ENCODE measurements at places on chromosomes 2 and 18.

DNA sequence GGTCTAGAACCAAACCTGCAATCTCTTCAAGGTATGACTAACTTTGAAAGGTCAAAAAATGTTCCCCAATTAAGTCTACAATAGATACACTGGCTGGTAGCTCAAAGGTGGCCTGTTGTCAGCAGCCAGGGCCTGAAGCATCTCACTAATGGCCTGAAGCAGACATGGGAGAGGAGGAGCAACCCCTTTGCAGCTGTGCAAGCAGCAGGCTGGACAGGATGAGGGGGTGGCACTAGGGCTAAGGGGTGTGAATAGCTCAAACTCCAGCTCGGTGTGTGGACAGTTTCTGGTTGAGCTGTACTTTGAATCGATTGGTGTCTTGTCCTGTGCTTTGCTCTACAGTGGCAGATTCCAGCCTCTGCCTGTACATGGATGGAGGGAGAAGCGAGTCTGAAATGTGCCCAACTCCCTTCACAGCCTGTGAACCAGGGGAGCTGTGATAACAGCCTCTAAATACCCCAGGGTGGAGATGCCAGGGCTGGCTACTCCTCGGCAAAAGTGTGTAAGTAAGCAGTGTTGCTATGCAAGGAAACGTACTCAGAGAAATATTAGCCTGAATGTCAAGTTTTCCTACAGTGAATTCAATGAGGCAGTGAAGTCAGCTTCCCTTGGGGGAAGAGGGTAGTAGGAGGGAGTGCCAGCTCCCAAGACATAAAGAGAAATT is 34.7 kb upstream of the DTNB start:
- no peak for DNase-seq

GRCh38 chr2:17171446-17172049 is 346.7 kb downstream of the RAD51AP2 start:
- no peak for DNase-seq

- no peak for DNase-seq
These were observed 328.1 kb downstream of the SLC8A1 start for GRCh38 chr2:40123746-40124145.

DNA sequence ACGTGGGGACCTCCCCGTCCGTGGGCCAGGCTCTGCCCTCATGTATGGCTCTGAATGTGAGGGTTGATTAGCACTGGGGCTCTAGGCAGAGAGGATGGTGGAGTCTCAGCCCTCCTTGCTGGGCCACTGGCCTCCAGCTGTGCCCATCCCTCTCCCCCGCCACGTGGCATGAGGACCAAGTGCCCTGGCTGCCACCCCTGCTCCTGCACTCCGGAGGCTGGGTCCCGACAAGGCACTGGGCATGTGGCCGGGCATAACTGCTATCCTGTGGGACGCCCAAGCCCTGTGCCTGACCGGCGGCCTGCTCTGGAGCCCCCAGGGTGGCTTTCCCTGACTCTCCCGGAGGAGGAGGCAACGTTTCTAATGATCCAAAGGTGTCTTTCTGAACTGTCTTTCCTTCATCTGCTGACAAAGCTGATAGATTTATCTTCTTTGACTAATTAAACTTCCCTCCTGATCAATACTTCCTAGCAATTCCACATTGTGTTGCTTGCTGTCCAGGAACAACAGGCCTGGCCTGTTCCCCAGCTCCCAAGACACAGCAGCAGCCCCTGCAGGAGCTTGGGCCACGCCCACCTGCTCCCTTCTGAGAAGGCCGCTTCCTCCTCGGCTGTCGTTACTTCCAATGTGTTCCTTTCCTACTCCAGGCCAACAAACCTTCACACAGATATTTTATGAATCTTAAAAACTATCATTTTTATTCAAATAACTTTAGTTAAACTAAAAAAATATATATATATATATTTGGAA is 132.0 kb downstream of the SNTG2 start:
- no peak for DNase-seq

- DNase-seq: no peak
These were observed 193.4 kb downstream of the NBAS start for GRCh38 chr2:15367715-15368114.

DNA sequence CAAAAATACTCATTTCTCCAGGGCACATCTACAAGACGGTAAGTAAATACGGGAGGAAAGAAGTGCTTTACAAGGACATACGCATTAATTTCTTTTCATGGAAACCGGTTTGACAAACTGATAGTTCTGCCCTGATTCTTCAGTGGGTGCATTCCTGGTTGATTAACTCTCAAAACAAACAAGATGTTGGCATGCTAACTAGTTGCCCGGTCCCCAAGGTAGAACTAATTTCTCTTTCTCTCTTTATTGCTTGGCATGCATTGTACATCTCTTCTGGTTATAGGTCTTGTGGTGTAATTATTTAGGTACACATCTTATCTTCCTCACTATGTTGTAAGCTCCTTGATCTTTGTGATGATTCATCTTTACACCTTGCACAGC is 46.9 kb upstream of the SPATS2L start:
- no peak for DNase-seq

DNA sequence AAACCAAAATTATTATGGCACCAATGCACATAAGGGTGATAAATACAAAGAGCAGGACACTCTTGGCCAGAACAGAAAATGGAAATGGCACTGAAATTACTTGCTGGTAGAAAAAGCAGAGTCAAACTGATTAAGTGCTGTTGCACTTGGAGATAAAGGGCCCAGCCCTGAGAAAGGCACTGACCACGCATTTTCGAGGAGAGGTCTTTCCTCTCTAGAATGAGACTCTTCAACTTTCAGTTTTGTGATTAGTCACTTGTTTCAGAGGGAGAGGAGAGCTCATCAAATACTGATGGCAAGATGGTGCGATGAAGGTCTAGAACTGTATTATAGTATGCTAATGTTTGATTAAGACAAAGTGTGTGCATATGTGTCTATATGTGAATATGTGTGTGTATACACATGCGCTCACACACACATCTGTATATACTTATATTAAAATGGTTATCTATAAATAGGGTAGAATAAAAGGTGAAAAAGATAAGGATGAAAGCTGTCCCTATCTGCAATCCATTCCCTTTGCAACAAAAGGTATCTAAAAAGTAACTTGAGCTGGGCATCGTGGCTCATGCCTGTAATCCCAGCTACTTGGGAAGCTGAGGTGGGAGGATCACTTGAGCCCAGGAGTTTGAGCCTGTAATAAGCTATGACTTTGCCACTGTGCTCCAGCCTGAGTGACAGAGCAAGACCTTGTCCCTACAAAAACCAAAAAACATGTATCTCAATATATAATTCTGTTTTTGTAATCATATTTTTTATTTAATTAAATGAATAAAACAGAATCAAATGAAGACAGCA is 48.8 kb upstream of the ZDBF2 start:
- DNase-seq: no peak

- no peak for DNase-seq
These were observed 408.9 kb downstream of the RIT2 start for GRCh38 chr18:42706618-42707017.

DNA sequence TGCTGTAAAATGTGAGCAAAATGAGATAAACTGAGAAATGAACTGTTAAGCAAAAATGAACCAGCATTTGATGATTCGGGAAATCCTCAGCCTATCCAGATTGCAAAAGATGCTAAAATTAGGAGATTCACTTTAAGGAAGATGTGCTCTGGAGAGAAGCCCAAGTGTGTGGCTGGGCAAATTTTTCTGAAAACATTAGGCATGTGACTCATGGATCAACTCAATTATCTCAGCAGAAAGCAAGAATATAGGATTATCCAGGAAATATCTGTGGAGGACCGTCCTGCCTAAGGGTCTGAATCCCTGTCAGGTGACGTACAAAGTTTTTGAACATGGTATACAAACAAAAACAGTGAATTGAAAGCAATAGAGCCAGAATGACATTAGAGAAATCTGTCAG is 1268.3 kb upstream of the TMEFF2 start:
- no peak for DNase-seq

GRCh38 chr2:217182926-217183325 is 323.1 kb upstream of the TNP1 start:
- no peak for DNase-seq

DNA sequence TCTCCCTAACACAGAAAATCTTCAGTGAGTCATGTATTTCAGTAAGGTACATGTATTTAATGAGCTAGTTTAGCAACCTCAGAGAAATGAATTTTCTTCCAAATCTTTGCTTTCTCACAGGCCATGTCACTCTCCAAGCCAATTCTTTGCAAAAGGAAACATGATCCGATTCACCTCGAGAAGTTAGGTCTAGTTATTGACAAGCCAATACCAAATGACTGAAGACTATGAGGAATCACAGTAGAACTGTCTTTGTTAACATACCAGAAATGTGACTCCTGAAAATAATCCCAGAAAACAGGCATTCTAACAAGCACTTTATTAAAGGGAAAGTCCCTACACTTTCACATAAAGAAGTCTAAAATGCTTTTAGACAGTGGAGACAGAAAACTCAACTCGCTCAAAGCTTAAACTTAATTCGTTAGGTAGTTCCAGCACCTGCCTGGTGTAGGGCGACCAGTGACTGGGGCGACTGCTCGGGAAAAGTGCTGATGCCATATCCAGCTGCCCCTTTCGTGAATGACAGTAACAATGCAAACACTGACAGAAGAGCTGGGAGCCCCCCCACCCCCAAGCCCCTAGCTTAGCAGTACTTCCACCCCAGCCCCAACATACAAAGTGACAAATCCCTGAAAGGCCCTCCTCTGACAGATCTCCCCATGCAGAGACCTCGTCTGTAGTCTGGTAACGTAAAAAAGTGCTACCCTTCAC is 1.8 kb downstream of the MEMO1 start:
- DNase-seq: no peak

DNA sequence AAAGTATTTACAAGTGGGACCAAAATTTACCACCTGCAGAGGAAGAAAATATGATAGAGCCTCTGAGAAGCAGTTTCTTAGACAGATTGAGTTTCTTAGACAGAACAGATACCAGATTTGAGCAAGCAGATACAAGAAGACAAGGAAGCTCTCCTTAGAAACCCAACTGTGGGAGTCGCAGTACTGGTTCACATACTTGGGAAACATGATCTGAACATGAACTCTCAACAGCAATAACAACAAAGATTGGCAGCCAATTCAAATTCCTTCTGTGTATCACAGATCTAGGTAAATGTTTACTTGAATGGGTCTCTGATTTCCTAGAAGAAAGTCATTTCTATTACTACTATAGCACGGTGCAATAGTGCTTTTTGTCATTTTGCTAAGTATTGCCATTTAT is 82.1 kb downstream of the OLA1 start:
- DNase-seq: no peak

DNA sequence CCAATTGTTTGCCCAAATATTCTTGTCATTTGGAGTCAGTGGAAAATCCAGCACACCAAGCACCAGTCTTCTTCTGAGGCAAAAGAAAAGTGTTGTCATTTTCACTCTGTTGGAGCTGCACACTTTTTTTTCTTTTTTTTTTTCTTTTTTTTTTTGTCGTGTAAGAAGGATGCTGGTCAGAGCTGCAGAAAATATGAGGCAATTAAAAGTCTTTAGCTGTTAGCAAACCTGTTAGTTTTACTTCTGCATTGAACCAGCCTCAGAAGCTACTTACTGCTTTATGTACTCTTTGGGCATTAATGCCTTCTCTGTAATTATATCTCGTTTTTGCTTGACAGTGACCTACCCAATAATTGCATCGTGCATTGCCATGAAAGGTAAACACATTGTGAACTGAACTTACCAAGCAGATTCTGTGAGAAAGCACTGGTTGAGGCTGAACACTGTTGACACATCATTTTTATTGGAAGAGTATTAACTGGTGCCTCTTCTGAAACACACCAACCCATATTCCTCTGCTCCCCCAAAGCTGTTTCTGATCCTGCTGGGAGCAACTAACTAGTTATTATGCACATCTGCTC is 165.4 kb downstream of the CAPN13 start:
- no peak for DNase-seq

- DNase-seq: no peak
These were observed 37.7 kb downstream of the DOCK10 start for GRCh38 chr2:225004597-225004996.

DNA sequence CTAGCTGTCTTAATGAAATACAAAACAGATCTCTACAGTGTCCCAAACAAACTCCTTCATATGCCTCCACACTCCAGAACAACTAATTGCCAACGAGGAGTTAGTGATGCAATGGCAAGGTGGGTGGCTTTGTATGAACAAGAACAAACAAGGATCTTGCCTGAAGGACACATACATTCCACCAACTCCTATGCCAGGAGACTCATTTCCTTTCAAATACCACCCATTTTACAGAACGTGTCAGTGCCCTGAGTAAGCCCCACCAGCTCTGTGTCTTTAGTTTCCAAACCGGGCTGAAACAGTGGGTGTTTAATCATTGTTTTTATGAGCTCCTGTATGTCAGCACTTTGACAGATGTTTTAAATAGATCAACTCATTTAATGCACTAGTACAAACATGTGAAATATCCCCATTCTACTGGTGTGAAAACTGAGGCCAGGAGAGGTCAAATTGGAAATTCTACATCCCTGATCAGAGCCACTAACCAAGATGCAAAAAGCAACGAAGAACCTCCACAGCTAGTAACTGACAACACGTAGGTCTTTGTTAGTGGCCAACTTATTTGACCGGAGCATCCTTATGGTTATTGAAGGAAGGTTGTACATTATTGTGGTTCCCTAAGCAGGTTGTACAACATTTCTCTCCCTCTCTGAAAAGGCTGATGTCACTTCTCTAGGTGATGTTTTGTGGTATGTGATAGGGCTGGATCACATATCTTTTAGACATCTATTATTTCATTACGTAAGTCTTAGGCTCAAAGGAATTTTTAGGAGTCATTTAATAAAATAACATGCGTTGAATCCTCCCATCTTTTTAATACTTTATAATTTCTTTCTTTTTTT is 534.9 kb upstream of the TNP1 start:
- no peak for DNase-seq

- DNase-seq: no peak
These were observed 73.9 kb downstream of the ASXL2 start for GRCh38 chr2:25804338-25804737.

- DNase-seq: no peak
These were observed 151.7 kb upstream of the L3MBTL4 start for GRCh38 chr18:6566338-6566911.

Data from hypothalamus (tissue), 51 donors.